Common myeloid progenitor, CD34-positive (primary cell): ENCODE measurements at places on chromosomes 5 and 9.

DNA sequence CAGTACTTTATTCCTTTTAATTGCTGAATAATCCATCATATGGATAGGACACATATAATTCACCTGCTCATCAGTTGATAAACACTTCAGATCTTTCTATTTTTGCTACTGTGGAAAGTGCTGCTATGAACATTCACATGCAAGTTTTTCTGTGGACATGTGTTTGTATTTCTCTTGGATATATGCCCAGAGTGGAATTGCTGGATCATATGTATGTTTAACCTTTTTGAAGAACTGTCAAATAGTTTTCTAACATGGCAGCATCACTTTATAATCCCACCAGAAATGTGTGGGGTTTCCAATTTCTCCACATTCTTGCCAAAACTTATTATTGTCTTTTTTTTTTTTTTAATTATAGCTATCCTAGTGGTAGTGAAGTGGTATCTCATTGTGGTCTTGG lies 15.1 kb downstream of the CARTPT start:
- no peak for DNase-seq

DNA sequence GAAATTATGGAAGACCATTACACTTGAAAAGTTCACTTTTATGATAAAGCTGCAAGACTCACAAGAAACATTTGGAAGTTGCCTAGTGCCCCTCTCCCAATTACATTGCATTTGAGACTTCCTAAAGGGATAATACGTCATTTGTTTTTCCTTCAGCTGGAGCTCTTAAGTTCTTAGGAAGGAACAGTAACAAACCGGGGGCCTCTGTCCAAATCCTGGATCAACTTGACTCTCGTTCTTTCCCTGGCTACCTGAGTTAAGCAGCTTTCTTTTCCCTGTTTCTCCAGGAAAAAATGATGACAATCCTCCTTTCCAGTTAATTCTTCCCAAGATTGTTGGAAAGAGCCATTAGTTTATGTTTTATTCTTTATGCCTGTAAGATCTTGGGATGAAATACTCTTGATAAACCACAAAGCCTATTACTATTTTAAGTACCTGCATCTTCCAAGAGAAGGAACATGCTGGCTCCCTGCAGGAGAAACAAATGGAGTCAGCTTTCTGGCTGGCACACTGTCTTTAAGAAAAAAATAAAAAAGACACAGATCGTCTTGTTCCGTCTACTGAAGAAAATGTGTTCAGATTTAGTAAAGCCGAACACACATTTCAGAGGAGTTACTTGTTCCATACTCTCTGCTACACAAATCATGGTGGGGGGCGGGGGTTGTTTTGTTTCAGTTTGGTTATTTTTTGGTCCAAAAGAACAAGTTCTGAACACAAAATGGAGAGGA lies 297.9 kb downstream of the EFNA5 start:
- no peak for DNase-seq

GRCh38 chr9:137828527-137829259 lies 48.9 kb upstream of the CACNA1B start:
- DNase-seq, result peak; percentile 14

- DNase-seq, result no peak
Measured at GRCh38 chr5:181151146-181151545, 3.8 kb downstream of the OR2V2 start.

DNA sequence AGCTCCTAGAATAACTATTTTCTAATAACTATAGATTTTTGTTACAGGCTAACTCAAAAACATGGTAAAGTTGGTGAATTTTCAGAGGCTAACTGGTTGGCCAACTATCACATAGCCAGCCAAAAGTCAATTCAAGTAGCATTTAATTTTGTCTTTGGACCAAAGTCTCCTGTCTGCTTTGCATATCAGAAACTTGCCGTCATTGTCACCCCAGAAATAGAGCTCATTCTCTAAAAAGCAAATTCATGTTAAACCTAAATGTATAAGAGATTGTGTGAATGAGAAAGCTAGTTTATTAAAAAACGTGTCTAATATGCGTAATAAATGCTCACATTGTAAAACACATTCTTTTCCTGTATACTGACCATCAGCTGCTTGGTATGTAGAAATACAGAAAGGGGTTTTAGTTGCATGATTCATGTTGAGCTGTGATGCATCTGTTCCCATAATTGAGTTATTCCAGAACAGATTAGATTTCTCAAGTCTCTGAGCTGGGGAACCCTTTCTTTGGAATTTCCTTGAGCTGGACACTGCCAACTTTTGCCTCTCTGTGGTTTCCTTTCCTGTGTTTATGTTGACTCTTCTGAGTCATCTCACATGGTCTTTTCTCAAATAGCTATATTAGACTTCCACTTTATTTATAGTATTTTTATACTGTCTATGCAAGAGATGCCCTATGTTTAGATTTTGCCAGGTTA lies 7.3 kb downstream of the SRFBP1 start:
- no peak for DNase-seq

DNA sequence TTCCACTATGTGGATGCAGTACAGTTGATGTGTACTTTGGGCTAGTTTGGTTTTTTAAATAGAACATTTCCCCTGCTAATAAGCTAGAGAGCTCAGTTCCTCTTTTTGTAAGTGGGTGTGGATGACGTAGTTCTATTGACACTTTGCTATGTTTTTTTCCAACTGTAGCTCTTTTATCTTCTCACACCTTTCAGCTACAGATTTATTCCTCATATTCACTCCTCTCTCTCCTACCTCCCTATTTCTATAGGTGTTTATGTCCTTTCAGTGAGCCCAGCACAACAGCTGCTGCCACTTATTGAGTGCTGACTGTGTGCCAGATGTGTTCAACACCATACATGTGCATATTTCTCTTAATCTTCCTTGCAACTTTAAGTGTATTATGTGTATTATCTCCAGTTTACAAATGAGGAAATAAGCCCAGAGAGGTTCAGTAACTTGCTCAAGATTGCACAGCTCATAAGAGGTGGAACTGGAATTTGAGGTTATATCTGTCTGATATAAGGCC lies 215.7 kb downstream of the SEMA6A start:
- DNase-seq, result peak; percentile 64

DNA sequence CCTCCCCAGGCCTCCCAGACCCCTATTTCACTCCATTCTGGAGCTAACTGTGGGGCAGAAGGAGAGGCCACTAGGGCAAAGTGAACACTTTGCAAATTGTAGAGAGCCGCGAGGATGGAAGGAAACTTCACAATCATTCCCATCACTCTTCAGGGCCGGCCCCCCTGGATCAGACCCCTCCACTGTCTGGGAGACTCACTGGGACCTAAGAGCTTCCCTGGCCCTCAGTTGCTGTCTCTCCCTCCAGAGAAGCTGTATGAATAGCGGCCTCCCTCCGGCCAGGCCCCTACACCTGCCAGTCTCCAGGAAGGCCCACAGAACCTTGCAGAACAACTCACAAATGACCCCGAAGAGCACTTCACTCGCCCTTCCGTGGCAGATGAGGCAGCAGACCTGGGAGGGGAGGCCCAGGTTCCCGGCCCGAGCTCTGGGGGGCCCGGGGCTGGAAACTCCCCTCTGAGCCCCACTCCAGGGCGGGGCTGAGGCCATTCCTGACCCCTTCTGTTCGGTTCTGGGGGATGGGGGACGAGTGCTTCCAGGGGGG lies 141.9 kb upstream of the IER5L start:
- no peak for DNase-seq

DNA sequence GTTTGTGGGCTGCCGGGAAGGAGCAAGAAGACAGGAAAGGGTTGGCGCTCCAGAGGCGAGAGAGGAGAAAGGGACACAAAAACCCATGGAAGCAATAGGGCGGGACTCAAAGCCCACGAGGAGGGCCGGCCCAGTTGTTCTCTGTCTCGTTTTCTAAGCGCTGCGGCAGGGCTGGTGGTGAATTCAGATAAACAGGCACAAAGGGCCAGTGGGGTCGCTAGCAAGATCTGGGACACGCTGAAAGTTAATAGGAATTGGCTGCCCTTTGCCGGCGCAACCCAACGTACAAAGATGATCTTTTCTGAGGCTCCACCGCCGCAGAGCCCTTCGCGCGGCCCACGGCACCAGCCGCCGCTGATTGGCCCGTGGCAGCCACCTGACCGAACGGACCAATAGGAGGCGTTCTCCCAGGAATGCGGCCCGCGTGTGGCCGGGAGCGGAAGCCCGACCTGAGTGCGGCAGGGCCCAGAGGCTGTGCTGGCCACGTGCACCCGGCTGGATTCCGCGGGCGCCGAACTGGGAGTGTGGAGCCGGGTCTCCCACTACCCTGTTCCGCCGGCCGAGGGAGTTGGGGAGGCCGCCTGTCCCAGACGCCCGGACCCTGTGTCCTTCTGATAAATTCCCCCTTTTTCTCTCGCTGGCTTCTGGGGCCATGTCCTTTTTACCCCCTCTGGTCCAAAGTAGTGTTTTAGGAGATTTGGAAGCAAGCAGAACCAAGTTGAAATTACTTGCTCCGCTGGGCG lies 16.8 kb upstream of the NSD1 start:
- peak; percentile 86 for DNase-seq

GRCh38 chr5:15807871-15808270 lies 307.9 kb downstream of the FBXL7 start:
- no peak for DNase-seq

- peak; percentile 98 for DNase-seq
Measured at GRCh38 chr9:99184475-99185347, 37.0 kb downstream of the ALG2 start.

GRCh38 chr5:43231977-43232376 lies 40.0 kb downstream of the NIM1K start:
- peak; percentile 56 for DNase-seq

- DNase-seq, result no peak
Measured at GRCh38 chr9:16307626-16308195, 562.8 kb downstream of the BNC2 start.

GRCh38 chr5:170440771-170441392 lies 51.7 kb upstream of the KCNMB1 start:
- DNase-seq, result no peak

GRCh38 chr5:137699336-137700281 lies 36.3 kb downstream of the KLHL3 start:
- DNase-seq, result no peak

GRCh38 chr5:26192486-26192885 lies 845.9 kb downstream of the CDH9 start:
- DNase-seq, result no peak

DNA sequence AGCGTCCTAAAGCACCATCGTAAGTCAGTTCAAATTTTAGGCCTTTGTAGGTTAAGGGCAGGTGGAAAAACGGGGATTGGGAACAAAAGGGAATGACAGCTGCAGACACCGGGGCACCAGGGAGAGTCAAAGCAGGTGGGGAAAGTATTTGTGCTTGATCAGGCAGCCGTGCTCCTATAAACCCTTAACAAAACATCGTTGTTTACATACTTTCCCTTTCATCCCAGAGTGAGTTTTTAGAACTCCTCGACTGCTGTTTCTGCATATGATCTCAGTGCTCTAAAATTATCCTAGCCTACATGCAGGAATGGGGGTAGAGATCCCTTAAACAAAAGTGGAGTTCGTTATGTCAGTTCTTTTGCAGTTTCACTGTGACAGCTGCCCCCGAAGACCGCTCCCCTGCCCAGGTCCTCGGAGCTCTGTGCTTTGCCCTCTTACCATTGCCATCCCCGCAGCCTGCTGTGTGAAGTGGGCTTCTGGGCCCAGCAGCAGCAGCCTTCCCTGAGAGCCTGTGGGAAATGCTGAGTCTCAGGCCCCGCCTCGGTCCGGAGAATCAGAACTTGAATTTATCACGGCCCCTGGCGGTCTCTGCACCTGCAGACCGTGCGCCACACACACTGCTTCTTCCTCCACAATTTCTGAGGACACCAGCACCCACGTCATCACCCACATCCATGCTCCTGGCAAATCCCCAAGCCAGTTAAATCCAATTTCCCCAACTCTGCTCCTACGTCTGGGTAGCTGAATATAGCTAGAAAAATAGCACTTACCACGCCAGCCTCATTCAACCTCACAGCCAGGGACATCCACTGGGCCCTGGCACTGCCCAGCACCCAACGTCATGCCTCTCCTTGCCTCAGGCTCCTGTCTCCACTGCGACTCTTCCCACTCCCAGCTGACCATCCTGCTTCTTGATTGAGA lies 86.8 kb downstream of the NSUN2 start:
- no peak for DNase-seq

- DNase-seq, result no peak
Measured at GRCh38 chr9:135524130-135524861, 3.1 kb downstream of the LCN1 start.

DNA sequence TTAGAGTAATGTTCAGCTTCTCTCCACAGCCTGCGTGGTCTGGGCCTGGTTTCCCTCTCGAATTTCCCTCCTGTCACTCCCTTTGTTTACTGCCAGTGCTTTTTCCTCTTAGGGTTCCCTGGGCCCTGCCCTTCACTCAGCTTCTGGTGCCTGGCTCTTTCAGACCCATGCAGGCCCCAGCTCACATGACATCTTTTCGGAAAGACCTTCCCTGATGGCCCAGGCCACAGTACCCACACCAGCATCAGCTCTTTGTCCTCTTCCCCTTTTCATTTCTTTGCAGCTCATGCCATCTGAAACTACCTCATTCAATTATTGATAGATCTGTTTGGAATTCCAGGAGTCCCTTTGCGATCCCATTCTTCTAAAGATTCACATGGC lies 68.1 kb upstream of the ABL1 start:
- peak; percentile 67 for DNase-seq

GRCh38 chr9:130150779-130151382 lies 21.3 kb upstream of the NCS1 start:
- DNase-seq, result no peak

GRCh38 chr5:54443270-54443669 lies 12.2 kb upstream of the HSPB3 start:
- peak; percentile 56 for DNase-seq

DNA sequence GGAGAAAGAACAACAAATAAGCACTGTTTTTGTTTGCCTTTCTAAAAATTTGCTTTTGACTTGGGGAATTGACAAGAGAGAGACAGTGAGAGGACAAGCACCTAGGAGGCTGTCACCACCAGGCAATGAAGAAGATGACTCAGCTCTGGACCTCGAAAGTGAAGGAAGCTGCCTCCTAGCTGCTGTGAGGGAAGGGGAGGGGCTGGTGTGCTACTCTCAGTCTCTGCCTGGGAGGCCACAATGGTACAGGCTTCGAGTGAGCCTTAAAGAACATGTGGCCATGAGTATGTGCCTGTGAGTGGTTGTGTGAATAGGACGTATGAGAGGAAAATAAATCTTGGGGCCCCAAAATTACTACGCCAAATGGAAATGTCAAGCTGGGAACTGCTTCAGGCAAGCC lies 7.1 kb upstream of the PLK2 start:
- peak; percentile 85 for DNase-seq

GRCh38 chr9:36341936-36342577 lies 58.0 kb downstream of the RNF38 start:
- DNase-seq, result no peak

DNA sequence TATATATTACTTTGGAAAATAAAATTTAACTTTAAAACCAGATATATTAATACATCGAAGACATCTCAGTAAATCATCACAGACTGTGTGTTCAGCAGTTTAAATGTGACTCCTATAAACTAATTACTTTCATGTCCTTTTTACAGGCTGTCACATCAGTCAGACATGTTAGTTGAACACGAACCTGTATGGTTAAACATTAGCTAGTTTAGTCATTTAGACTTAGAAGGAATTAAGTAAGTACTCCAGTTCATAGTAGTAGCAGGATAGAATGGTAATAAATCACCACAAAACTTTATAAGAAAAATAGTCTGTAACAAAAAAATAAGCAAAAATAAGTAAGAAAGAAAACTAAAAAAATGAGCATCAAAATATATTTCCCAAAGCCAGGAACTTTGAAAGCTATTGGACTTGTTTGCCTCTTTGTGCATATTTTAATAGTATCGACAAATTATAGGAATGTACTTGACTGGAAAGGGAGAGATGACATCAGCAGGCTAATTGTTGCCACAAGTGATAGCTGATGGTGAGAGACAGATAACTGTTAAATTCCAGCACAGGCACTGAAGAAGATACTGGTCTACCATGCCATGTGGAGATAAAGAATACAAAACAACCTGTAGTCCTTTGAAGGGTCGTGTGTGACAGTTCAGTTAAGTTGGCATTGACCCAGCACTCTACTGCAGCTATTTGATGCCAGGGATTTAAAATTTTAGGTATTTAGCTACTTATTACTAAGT lies 83.9 kb downstream of the RIC1 start:
- no peak for DNase-seq
